ENCODE measurements at places on chromosomes 6 and 20. TPM values are rescaled to one million over a fixed set of nuclear protein-coding genes. Genes with fewer than 3 reads are reported as not detected.

The SUMO4 gene
- total RNA-seq: 0.22 TPM

The CALHM6 gene
- 1.4 TPM for total RNA-seq

The RNF144B gene
- total RNA-seq: 17.1 TPM

The GABRR2 gene
- total RNA-seq: 0.54 TPM

The EYS gene
- not detected for total RNA-seq

The RAD21L1 gene
- not detected for total RNA-seq

The DYNLT2 gene
- 0.75 TPM for total RNA-seq

The RBM24 gene
- 187 TPM for total RNA-seq

The F13A1 gene
- 136 TPM for total RNA-seq

The SCUBE3 gene
- total RNA-seq: 9.7 TPM

The ISM1 gene
- 1.5 TPM for total RNA-seq

The ERVFRD-1 gene
- total RNA-seq: 0.05 TPM

The TSHZ2 gene
- total RNA-seq: 4.9 TPM

The NHLRC1 gene
- total RNA-seq: 1.2 TPM

The PTCHD4 gene
- 0.81 TPM for total RNA-seq

The MCM8 gene
- 6.6 TPM for total RNA-seq

The E2F1 gene
- total RNA-seq: 1.1 TPM

The CEP43 gene
- 13.2 TPM for total RNA-seq

The WFDC5 gene
- not detected for total RNA-seq

The RHAG gene
- total RNA-seq: 0.62 TPM

The TBC1D32 gene
- 3.9 TPM for total RNA-seq

The RAB23 gene
- total RNA-seq: 10.8 TPM

The CALHM4 gene
- not detected for total RNA-seq

The ELOVL2 gene
- total RNA-seq: 1.1 TPM

The TPD52L1 gene
- 43.5 TPM for total RNA-seq

The TTPAL gene
- 3.4 TPM for total RNA-seq

The TP53TG5 gene
- total RNA-seq: 1.2 TPM

The ABHD16B gene
- total RNA-seq: not detected

The RIMS1 gene
- 0.91 TPM for total RNA-seq

The GSTA4 gene
- total RNA-seq: 7.0 TPM

The OTOR gene
- total RNA-seq: not detected

The PNPLA1 gene
- total RNA-seq: not detected
